ENCODE measurements at places on chromosomes 2 and 18.

- DNase-seq: no peak
These were observed 24.6 kb downstream of the ARL6IP6 start for GRCh38 chr2:152743002-152743401.

- no peak for DNase-seq
These were observed 396.9 kb upstream of the LRATD1 start for GRCh38 chr2:14235667-14236066.

DNA sequence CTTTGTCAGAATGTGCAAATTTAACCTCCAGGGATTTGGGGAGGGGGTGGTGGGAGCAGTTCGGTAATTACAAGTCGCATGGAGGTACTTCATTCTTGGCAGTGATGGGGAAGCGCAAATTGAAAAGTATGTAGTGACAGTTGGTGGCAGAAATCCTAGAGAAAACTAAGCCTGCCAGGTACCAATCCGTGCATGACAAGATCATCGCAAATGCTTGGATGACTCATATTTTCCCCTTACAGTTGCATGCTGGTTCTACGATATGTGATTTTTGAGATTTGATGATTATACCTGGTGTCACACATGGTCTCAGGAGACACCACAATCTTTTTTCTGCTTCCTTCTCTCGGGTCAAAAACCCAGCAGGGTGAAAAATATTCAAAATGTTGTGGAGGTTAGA, 479.7 kb upstream of the ID2 start:
- no peak for DNase-seq

GRCh38 chr2:37843556-37843955, 81.5 kb upstream of the RMDN2 start:
- DNase-seq: no peak

DNA sequence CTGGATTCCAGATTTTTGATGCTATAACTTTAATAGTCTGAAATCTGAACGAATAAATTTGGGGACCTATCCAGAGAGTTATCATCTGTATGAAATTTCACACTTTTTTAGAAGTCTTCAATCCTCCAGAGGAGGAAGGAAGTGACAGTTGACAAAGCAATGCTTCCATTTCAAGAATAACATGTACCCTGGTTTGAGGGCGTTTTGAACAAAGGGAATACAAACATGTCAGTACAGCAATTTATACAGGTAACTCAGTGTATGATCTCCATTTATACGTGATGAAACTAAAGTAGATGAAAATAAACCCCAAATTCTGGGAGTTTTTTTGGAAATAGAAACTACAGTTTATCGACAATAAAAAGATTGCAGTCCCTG, 42.2 kb downstream of the CIB4 start:
- no peak for DNase-seq

- DNase-seq: no peak
These were observed 43.2 kb upstream of the MAPRE3 start for GRCh38 chr2:26927221-26927620.

GRCh38 chr2:39728941-39729351, 50.1 kb downstream of the THUMPD2 start:
- peak; percentile 7 for DNase-seq

GRCh38 chr2:14143435-14143834, 489.1 kb upstream of the LRATD1 start:
- DNase-seq: no peak

DNA sequence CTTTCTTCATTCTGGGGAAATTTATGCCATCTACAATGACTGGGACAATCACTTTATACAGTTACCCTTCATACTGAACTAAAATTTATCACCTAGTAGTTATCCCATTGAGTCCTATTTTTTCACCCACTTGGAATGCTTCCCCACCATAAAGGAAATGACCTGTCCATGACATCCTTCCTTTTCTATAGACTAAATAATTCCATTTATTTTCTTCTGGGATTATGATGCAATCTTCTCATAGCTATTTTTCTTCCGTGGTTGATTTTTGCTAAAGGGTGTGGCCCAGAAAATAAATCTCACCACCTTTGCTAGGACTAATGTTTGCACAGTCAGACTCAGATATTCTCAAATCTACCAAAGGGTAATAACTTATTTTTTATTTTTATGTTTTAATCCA, 186.1 kb upstream of the NRXN1 start:
- DNase-seq: no peak

- DNase-seq: no peak
These were observed 159.5 kb downstream of the PTGR3 start for GRCh38 chr18:75049455-75049789.

DNA sequence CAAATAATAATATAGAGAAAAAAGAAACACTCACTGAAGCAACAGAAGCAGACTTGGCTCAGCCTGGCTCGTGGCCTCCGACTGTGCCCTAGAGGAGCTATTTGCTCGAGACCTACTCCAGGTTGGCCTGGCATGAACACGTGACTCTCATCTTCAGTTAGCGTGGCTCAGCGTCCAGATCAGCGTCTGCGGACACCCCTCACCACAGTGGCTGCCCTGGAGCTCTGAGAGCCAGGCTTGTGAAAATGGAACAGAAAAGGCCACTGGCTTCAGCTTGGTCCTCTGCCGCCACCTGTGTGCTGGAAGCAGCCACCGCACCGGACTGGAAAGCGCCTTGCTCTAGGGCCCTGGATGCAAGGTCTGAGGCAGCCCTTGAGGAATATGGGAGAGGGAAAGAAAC, 1184.0 kb upstream of the GYPC start:
- DNase-seq: no peak

DNA sequence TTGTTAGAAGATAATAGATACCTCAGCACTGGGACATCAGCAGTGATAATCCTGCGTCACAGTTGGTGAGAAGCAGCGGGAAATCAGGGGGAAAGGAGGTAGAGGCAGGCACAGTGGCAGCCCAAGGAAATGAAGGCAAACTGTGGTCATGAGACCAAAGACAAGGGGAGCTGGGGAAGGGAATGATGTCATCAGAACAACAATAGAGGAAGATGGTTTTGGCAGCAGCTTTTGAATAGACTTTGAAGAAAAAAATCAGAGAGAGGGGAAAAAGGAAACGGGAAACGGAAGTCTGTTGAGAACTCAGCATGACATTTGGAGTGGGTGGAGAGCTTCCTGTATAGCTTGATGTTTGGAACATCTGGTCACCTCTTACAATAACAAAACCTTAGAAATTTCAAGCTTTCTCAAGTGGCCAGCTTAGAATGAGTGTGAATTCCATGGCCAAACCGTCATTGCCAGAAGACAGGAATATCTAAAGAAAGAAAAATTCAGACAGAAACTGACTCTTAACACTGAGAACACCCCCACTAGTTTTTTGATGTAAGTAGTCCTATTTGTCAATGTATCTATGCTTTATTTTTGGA, 18.4 kb upstream of the YES1 start:
- no peak for DNase-seq

DNA sequence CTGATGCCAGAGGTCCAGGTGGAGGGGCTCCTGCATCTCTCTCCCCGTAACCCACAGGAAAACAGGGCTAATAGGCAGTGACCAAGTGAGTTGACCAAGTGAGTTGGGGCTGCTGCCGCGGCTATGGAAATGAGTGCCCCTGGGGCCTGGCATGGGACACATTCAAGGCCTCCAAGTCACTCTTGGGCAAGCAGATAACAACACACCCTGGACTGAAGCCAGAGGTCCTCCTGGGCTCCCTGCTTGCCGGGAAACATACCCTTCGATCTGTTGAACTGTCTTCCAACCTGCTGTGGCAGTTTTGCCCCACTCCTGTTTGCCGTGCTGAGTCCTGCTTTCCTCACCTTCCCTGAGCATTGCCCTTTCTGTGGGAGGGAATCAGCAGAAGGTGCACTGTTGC, 89.2 kb downstream of the LIPG start:
- DNase-seq: no peak

- DNase-seq: no peak
These were observed 259.8 kb upstream of the RASGRP3 start for GRCh38 chr2:33216508-33217182.

- DNase-seq: peak; percentile 6
These were observed 68.3 kb downstream of the SPTBN1 start for GRCh38 chr2:54524226-54524991.

DNA sequence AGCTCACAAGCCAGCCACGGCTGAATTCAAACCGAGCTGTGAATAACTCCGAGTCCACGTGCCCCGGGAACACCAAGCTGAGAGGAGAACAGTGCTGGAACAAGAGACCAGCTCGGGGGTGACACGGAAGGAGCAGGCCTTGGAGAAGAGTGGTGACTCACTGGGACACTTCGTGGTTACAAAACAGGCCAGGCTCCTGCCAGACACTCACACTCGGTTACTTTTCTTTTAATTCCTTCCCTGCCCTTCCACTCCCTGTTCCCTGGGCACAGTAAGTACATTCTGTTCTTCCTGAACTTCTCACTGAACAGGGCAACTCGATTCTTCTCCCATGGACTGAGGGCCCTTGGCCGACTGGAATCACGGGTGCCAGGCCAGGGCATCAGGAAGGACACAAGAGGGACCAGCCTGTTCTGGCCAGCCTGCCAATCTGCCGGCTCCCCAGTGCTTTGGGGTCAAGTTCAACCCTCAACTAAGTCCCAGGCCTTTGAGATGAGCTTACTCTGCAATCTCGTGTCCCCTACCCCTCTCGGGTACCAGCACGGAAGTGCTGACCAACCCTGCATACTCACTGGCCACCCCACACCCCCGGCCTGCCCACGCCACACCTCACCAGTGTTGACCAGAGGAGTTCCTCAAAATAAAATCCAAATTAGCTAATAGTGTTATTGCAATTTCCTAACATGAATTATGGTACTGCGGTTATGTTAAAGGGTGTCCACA, 87.5 kb downstream of the TFCP2L1 start:
- DNase-seq: no peak

DNA sequence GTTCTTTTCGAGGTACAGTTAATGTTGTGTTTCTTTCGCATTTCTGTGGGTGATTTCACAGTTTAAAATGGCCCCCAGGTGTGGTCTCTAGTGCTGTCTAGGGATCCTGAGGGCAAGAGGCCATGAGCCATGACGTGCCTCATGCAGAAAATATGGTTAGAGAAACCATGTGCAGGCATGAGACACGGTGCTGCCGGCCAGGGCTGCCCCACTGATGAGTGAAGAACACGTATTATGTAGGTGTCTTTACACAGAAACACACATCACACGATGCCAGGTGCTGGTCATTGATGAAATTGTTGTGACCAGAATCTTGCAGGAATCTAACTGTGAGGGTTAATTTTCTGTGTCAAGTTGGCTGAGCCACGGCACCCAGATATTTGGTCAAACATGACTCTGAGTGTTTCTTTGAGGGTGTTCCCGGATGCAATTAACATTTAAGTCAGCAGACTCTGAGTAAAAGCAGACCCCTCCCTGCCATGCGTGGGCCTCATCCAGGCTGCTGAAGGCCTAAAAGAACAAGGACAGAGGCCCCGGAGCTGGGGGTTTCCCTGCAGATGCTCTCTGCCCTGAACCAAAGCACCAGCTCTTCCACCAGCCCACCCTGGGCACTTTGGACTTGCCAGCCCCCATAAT, 463.0 kb upstream of the MYT1L start:
- DNase-seq: no peak

- DNase-seq: no peak
These were observed 149.5 kb downstream of the CCBE1 start for GRCh38 chr18:59547581-59548182.

DNA sequence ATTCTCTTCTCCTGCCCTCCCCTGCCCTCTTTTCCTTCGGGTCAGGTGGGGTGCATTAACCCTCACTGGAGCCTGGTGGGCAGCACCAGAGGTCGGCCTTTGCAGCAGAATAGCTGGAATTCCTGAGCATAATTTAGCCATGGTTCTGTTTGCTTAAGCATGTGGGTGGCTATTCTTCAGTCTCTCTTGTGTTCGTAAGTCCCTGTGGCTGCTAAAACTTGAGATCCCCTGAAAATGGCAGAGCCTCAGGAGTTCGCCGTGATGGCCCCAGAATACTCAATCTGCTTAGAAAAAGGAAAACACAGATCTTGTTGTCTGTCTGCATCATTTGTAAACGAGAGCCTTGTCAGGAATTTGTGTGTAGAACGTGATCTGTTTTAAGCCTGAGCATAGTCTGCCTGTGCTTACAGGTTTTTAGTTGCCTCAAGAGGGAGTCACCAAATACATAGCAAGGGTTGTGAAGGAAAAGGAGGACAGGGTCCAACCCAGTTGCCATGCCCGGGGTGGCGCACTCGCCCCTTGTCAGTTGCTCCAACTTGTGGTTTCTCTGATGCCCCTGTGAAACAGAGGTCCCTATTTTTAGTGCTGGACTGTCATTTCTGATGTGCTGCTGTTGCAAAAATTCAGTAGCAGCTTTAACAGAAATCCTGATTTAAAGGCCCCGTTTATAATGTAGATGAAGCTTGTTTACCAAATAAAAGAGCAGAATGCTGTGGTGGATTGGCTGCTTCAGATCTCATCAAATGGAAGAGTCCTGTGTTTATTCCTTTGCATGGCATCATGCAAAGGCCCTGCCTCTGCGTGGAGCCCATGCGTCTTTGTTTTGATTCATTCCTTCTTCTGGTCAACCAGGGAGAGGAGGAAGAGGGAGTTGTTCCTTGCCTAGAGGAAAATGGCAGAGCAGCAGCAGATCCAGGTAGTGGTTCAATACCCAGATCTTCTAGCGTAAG, 74.8 kb downstream of the WDSUB1 start:
- no peak for DNase-seq

DNA sequence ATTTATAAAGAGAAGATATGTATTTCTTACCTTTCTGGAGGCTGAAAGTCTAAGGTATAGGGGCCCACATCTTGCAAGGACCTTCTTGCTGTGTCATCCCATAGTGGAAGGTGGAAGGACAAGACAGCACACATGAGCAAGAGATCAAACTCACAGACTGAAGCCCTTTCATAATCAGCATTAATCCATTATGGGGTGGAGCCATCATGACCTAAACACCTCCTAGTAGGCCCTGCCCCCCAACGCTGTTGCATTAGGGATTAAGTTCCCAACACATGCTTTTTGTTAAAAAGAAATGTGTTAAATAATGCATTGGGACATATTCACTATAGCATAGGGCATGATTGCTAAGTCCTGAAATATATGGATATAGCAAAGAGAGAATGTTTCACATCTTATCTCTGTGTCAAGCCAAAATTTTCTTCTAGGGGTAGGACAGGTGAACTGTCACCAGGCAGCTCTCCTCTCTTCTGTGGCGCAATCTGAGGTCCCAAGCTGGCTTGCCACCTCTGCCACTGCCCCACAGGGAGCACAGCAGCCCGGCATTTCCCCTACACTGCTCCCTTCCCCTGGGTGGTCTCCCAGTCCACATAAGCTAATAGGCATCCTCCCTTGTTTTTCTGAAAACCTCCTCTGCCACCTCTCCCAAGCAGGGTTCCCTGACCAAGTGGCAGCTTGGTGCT, 8.3 kb upstream of the CTIF start:
- no peak for DNase-seq

- DNase-seq: no peak
These were observed 43.4 kb downstream of the ZNF516 start for GRCh38 chr18:76451396-76452331.

DNA sequence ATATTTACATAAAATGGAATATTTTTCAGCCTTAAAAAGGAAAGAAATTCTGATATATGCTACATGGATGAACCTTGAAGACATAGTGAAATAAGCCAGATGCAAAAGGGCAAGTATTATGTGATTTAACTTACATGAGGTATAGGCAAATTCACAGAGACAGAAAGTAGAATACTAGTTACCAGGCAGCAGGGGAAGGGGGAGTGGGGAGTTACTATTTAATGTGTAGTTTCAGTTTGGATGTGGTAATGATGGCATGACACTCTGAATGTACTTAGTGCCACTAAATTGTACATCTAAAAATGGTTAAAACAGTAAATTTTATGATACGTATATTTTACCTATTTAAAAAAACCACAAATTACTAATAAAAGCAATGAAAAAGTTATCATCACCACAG, 12.1 kb downstream of the METTL4 start:
- no peak for DNase-seq

GRCh38 chr2:115609978-115610377, 1167.5 kb downstream of the DPP10 start:
- DNase-seq: no peak
